Foreskin fibroblast (primary cell): ENCODE measurements at places on chromosomes 13 and 19.
A peak's percentile ranks its signal among the peaks of the same experiment; 100 is the strongest.

GRCh38 chr13:80560609-80561008 lies 219.7 kb upstream of the SPRY2 start:
- no peak for DNase-seq

DNA sequence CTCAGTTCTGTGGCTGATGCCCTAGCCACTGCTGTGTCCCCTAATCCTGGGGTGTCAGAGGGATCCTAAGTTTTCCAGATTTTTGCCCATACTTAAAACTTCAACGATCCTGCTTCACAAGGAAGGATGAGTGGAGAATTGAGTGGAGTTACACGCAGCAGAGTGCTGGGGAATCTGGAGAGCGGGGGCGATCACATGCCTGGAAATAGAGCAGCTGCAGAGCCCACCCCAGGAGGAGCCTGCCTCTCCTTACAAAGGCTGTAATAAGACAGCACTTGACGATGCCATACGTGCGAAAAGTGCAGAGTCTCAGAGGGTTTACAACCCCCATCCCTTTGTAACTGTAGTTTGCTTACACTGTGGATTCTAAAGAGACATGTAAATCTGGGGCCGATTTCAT lies 40.6 kb downstream of the SUGP2 start:
- DNase-seq, result no peak

- DNase-seq, result no peak
Observed at GRCh38 chr13:45781553-45782326, 69.8 kb downstream of the SIAH3 start.

- DNase-seq, result no peak
Observed at GRCh38 chr13:62251734-62252133, 836.1 kb upstream of the PCDH20 start.

- DNase-seq, result no peak
Observed at GRCh38 chr19:52691737-52692136, 43.1 kb downstream of the ZNF611 start.

- DNase-seq, result no peak
Observed at GRCh38 chr13:44661936-44662335, 85.8 kb upstream of the TSC22D1 start.

GRCh38 chr13:45521297-45521696 lies 56.6 kb downstream of the COG3 start:
- peak; percentile 85 for DNase-seq

GRCh38 chr19:15331419-15332310 lies 674 bp downstream of the BRD4 start:
- DNase-seq, result peak; percentile 76

DNA sequence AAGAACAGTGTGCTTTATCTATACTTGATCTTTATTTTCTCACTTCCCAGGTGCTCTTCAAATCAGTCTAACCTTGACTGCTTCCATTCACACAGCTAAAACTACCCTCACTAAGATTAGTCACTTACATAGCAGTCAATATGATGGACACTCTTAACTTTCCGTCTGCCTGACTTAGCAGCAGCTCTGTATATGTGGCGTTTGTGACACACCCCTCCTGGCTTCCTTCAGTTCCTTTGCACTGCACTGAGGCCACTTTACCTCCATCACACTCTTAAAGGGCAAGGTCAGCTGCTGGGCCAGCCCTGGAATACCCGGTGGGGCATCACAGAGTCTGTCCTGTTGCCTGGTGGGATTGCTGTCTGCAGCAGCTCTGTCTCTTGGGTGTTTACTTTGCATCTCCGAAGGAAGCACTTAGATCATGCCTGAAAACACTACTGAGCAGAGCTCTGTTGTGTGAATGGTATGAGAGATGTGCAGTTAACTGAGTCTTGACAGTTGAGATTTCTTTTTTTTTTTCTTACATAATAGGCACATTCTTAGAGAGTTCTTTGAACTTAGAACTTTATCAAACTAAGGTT lies 35.6 kb upstream of the IL17D start:
- DNase-seq, result no peak

- DNase-seq, result no peak
Observed at GRCh38 chr19:45668342-45668871, 386 bp downstream of the GIPR start.

DNA sequence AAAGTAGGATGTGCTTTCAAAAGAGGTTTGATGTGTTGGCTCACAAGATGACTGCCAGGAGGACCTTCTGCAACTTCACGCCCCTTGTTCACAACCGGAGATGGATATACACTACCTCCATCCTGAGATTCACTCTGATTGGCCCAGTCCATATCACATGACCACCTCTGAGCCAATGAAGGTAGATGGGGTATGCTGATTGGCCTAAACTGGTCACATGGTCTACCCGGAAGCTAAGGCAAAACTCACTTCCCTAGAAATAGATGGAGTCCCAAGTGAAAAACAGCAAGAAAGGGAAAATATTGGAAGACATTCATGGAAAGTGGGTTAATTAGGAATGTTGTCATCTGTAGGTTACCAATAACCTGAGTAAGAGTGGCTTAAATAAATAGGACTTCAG lies 119.7 kb upstream of the MRI1 start:
- no peak for DNase-seq

GRCh38 chr13:97743938-97744337 lies 209.5 kb upstream of the IPO5 start:
- peak; percentile 20 for DNase-seq

GRCh38 chr13:97191142-97191541 lies 31.0 kb upstream of the MBNL2 start:
- no peak for DNase-seq

DNA sequence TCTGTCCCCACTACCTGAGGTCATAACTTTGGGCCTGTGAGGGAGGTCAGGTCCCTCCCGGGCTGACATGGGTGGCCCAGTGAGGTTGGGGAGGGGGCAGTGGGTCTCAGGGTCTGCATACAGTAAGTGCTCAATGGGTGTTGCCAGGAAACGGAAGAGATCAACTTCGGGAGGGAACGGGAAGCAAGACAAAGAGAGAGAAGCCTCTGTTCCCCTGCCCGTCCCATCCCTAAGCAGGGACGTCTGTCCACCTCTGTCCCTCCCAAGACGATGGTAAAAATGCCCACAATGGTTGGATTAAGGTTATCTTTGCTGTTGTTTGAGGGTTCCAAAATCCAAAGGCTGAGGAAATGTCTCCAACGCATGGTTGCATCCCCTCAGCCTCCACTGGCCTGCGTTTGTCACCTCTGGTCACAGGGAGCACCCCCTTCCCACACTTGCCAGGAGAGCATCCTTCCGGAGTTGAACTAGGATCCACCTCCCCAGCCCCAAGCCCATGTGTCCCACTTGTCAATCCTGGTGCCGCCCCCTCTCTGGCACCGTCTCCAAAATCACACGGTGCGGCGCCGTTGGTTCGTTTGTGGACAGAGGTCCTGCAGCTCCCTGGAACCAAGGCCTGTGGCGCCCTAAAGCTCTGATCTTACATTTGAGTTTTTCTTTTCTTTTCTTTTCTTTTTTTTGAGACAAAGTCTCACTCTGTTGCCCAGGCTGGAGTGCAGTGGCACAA lies 774 bp upstream of the HOMER3 start:
- no peak for DNase-seq

- DNase-seq, result no peak
Observed at GRCh38 chr13:112058519-112058873, 8.5 kb upstream of the SOX1 start.

- DNase-seq, result no peak
Observed at GRCh38 chr13:66128201-66128600, 1101.9 kb downstream of the PCDH9 start.

GRCh38 chr13:59829690-59830089 lies 334.0 kb downstream of the DIAPH3 start:
- no peak for DNase-seq

- no peak for DNase-seq
Observed at GRCh38 chr13:86741762-86742285, 929.3 kb upstream of the SLITRK5 start.

DNA sequence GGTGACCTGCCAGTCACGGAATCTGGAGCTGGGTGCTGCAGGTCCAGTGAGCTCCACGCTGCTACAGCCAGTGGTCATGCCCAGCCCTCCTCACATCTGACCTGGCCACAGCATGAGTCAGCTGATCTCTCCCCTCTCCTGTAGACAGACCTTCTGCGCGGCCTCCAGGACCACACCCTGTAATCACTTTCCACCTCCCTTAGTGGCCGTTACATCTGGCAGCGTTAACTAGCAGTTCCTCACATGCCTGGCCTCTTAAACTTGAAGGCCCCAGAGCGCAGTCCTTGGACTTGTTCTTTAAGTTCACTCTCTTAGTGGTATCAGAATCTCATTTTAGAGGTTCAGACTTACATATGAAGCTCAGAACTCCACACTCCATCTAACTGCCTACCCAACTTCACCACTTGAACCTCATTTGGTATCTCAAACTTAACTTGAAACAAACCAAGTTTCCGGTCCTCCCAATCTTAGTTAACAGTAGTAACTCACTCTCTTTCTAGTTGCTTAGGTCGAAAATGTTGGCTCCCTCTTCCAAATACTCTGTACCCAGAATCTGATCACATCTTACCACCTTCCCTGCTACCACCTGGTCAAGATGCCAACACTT lies 22.7 kb downstream of the MIPEP start:
- DNase-seq, result no peak

DNA sequence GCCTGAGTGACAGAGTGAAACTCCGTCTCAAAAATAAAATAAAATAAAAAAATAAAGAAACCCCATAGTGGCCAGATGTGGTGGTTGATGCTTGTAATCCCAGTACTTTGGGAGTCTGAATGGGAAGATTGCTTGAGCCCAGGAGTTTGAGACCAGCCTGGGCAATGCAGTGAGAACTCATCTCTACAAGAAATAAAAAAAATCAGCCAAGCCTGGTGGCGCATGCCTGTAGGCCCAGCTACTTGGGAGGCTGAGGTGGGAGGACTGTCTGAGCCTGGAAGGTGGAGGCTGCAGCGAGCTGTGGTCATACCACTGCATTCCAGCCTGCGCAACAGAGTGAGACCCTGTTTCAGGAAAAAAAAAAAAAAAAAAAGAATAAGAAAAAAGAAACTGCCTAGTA lies 53.8 kb downstream of the ZNF627 start:
- DNase-seq, result no peak

GRCh38 chr19:15180451-15181390 lies 20.1 kb downstream of the NOTCH3 start:
- no peak for DNase-seq

DNA sequence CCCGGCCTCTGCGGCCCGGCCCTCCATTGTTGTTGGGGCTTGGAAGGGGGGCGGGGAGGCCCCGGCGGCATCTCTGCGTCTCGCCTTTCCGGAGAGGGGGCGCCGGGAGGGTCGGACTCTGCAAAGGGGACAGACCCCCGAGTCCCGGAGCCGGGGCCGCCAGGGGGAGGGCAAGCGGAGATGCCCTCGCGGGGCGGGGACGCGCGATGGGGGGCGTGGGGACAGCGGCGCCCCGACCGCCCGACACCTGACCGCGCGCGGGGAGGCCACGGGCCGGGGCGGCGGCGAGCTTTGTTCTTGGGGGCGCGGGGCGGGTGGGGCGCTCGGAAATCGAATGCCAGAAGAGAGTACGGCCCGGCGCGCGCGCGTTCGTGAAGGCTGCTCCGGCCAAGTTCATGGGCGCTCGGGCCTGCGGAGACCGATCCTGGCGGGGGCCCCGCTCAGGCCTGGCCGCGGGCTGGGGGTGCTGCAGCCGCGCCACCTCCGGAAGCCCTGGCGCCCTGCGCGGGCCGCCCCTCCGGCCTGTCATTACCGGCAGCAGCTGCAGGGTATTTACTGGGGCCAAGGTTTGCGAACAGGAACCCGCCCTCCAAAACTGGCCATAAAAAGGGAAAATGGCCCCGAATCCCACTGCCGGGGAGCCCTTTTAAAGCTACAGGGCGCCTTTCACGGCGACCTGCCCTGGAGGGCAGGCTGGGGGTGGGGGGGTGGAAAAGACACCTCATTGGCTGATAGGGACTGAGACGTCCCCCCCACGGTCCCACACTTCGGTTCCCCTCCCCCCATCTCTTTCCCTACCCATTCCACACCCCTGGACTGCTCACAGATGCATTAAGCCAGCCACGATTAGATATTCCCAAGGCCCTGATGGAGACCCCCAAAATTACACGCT lies 11.1 kb upstream of the NANOS3 start:
- no peak for DNase-seq

DNA sequence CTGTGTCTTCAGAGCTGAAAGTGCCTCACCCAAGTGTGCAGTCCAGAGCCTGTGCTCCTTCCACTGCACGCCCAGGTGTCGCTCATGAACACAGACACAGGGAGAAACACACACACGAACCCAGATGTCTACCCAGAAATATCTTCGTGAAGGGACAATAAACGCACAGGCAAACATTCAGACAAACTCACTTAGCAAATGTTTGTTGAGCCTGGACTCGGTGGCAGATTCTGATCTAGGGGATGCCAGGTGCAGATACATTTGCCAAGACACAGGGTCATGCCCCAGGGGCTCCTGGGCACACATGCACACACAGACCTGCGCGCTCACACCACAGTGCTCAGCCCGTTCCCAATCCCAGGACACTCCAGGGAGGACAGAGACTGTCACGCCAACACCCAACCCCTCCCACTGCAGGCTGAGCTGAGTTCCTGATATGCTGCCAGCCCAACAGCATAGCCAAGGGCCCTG lies 31.9 kb downstream of the SCGB2B2 start:
- no peak for DNase-seq
